Hematopoietic multipotent progenitor cell treated with erythropoietin and hydrocortisone succinate and interleukin-3 and kit ligand, for 15 days (in vitro differentiated cells): ENCODE measurements at places on chromosomes 5 and 9.

- DNase-seq, result no peak
Measured at GRCh38 chr9:81320909-81321482, 368.4 kb downstream of the TLE1 start.

GRCh38 chr5:11514705-11515432 lies 389.4 kb downstream of the CTNND2 start:
- DNase-seq, result no peak

DNA sequence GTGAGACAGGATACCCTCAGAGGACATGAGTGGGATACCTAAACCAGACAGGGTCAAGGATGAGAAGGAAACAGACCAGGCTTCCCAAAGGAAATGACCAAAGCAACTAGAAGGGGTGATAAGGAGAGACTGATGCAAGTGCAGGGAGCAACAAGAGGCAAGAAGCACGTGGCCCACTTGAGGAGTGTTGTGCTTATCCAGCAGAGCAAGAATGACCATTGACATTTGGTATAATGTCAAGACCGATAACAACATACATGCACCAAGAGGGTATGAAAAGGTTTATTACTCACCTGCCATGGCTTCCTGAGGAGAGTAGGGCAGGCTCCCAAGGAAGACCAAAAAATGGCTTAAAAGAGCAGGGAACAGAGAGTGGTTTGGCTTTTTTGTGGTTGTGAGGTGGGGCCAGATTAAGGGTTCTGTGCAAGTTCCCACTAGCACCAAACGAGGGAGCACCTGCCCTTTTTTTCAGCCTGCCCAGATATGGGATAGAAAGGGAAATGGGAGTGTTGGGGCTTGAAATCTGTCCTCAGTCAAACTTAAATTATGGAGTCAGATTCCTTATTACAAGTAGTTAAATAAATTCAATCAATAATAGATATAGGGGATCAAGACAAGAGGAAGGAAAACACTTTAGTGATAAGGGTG lies 513.6 kb downstream of the RASEF start:
- no peak for DNase-seq

DNA sequence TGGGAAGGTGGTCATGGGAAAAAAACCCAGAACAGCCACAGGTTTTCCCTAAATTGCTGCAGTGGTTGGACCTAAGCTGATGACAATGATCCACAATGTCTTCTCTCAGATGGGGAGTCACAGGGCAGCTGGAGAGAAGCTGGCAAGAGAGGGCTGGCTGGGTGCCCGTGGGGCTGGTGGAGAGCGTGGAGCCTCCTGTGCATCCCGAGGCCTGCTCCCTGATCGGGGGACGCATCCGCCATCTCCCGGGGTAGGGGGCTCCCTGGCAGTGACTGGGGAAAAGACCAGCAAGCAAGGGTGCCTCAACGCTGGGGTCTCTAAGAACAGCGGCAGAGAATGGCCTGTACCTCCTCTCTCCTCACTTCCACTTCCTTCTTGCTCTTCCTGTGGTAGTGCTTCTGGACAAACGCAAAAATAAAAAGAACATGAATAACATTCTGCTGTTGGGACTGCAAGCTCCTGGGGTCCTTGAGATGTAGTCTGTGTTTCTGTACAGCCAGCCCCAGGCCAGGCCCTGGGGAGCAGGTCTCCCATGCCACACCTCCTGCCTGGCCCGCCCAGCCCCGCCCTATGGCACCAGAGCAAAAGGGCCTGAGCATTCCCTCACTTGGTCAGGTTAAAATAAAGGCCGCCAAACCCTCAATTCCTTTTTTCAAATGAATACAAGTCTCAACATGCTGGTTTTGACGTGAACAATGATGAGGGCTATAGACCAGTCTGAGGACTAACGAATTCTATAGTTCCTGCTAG lies 7.0 kb upstream of the MRNIP start:
- DNase-seq, result no peak

GRCh38 chr5:106459541-106459940 lies 1211.2 kb downstream of the EFNA5 start:
- no peak for DNase-seq

- no peak for DNase-seq
Measured at GRCh38 chr5:33657804-33658440, 217.2 kb downstream of the TARS1 start.

GRCh38 chr5:42579320-42579719 lies 156.1 kb downstream of the GHR start:
- no peak for DNase-seq

DNA sequence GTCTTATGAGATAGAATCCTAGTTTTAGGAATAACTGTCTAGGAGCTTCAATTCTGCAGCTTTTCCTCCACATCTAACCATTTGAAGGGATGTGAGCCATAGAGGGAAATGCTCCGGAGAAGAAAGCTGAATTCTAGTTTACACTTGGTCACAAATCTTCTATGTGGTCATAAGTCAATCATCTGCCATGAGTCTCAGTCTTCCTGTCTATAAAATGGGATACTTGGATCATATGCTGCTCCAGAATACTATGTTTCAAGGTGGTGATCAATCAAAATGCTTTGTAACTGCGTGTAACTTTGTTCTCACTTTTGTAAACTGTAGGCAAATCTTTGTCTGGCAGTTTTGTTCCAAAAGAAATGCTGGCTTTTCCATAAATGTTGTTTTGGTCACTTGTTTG lies 152.0 kb upstream of the SV2C start:
- DNase-seq, result no peak

GRCh38 chr5:86626149-86626548 lies 8.4 kb downstream of the COX7C start:
- no peak for DNase-seq

DNA sequence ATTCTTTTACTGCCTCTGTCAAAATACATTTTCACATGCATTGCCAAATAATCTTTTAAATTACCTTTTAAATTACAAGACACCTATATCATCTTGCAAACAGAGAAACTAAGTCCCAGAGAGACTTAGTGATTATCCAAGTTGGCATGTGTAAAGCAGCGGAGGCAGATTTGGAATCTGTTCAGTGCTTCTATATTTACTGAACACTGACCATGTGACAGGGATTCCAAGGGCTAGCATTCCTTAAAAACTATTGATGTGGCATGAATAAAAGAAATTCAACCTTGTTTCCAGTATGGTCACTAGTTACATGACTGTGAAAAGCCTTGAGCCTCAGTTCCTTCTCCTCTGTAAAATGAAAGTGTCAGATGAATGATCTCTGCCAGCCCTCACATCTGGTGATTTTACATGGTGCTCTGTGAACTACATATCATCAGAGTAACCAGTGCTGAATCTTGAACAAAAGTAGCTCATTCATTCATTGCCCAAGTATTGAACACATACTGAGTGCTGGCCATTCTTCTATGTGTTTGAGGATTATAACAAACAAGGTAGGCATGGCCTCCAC lies 71.9 kb upstream of the PPP1R2B start:
- DNase-seq, result no peak

DNA sequence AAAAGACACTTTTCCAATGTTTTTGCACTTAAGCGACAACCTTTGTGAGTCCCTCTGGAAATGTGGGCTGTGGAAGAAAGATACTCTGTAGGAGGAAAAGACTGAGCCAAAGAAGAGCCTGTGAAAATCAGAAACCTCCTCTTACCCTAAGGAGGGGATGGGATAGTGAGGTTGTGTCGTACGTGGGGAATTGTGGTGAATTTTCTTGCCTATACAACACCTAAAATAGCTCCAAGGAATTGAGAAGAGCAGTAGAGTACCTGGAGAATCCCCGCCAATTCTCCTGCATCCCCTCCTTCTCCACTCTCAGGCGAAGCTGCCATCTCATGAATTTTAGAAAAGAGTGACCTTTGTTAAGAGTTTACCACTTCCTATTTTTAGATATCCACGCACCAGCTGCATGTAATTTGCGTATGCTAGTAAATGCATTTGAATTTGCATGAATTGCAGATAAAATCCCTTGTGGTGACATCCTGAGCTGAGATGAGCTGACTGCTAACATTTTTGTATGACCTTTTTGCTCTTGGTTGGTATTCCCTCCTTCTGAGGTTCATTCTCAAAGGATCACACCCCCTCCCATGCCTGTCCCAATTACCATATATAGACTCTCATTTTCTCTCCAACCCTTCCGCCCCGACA lies 147.2 kb downstream of the PCSK5 start:
- no peak for DNase-seq

GRCh38 chr5:159463590-159464321 lies 133.5 kb upstream of the IL12B start:
- no peak for DNase-seq

DNA sequence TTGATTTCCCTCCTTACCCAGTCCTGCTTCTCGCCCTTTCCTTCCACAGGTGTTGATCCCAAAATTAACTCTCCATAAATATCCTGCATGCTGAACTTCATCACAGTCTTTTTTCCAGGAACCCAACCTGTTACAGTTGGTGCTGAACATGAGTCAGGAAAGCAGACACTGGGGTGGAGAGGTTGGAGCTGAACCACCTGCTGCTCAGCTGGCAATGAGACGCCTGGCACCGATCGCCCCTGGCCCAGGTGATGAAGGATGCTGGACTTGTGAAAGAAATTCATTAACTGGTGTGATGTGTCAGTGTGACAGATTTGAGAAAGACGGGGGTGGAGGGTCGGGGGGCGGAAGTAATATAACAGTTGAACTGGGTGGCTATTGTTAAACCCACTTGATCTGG lies 30.6 kb downstream of the CPLX2 start:
- DNase-seq, result no peak

- no peak for DNase-seq
Measured at GRCh38 chr9:75088646-75089372, 495 bp downstream of the OSTF1 start.

DNA sequence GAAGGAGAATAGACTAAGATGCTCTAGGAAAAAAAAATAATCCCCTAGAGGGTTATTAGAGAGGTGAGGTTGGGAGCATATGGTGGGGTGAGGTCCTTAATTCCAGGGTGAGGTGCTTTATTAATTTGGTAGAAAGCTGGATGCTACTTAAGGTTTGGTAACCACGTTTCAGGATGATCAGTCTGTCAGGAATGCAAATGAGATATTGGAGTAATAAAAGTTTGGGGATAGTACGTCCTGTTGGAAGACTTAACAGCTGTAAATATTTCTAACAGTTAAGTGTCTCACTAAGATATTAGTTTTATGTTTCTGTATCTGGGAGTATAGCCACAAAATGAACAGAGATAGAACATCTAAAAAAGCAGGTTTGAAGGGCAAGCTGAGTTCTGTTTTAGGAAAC lies 578.9 kb downstream of the CETN3 start:
- DNase-seq, result no peak

DNA sequence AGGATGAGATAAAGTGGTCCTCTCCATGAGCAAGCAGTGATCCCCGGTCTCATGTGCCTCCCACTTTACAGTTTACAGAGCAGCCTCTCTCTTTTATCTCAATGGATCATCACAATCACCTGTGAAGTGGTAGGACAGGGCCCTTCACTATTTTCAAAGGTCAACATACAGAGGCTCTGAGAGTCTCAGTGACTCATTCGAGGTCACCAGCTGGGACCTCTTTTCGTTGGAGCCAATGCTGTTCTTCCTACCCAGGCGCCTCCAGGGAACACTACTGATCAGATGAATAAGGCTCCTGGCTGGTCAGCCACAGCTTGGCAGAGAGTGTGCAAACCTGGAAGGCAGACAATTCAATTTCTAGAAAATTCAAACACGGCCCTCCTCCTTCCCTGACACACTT lies 16.6 kb downstream of the GGTA1 start:
- DNase-seq, result no peak

- DNase-seq, result no peak
Measured at GRCh38 chr5:178107756-178108310, 5.5 kb upstream of the N4BP3 start.

- DNase-seq, result no peak
Measured at GRCh38 chr5:75522542-75522941, 10.9 kb downstream of the POLK start.

- no peak for DNase-seq
Measured at GRCh38 chr5:140480310-140481014, 67.0 kb upstream of the EIF4EBP3 start.

GRCh38 chr9:137632230-137633161 lies 13.7 kb downstream of the EHMT1 start:
- no peak for DNase-seq

DNA sequence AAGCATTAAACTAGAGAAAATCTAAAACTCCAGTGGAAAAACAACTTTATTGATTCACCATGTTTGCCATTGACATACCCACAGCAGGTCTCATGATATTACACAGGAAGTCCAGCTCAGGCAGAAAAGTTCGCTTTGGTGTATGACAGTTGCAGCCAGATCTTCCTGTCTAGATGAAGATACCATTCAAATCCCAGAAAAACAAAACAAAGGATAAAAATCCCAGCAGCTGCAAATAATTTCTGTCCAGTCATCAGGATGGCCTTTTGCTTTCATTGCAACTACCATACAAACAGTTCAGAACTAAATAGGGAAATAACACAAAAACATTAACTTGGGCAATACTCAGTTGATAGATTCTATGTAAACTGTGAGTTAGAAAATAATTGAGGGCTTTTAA lies 136.0 kb upstream of the NREP start:
- DNase-seq, result no peak

DNA sequence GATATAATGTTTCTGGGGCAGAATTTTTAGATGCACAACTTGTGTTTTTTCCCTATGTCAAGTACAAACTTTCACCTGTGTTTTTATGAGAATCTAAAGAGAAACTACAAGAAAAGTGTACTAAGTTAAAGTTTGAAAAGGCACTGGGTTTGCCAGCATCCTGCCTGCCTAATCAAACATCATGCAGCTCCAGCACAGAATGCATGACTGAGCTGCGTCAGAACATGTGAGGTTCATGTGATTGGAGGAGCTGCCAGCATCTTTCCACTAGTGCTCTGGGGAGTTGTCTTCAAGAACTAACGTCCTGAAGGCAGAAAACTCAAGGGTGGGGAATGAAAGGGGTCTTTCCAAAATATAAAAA lies 46.1 kb upstream of the RIC1 start:
- DNase-seq, result no peak

- no peak for DNase-seq
Measured at GRCh38 chr5:157049605-157050004, 9.3 kb downstream of the HAVCR1 start.

GRCh38 chr9:123426406-123426805 lies 70.4 kb downstream of the CRB2 start:
- DNase-seq, result no peak
